ENCODE measurements at places on chromosomes 1 and 21.

- ATAC-seq = no peak
Observed at GRCh38 chr1:101217148-101217547, 19.7 kb upstream of the S1PR1 start.

- ATAC-seq = no peak
Observed at GRCh38 chr21:41596241-41596925, 88.4 kb upstream of the TMPRSS2 start.

DNA sequence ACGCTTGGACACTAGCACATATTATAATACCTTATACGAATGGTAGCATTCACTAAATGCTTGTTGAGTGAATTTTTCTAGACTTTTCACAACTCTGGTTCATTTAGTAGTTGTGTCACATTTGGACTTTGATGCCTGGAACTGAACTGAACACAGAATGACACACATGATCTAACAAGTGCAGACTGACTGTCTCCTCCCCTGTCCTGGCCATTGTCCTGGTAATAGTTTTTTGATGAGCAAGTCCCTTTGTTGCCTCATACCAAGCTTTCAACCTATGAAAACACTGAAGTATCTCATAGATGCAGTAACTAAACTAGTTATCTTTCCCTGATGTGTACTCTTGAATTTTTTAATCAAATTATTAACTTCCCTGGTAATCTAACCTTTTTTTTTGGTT, 66.4 kb downstream of the LRRC8D start:
- no peak for ATAC-seq

GRCh38 chr1:31805318-31805717, 10.5 kb downstream of the SPOCD1 start:
- no peak for ATAC-seq

DNA sequence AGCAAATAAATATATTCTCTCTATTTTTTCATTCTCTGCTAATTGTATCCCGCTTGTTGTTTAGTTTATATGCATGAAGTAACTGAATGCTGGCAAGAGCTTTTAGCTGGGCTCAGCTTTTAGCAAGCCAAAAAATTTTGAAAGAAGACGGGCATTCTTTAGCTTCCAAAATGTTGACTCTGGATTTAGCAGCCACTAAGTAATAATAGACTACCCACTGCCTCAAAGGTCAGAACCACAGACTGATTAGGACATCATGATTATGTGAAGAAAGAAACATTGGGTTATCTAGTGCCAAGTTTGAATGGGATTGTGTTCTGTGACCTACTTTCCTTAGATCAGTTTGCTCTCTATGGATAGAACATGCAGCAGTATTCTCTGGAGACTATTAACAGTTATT, 80.3 kb upstream of the DPH5 start:
- ATAC-seq = no peak

DNA sequence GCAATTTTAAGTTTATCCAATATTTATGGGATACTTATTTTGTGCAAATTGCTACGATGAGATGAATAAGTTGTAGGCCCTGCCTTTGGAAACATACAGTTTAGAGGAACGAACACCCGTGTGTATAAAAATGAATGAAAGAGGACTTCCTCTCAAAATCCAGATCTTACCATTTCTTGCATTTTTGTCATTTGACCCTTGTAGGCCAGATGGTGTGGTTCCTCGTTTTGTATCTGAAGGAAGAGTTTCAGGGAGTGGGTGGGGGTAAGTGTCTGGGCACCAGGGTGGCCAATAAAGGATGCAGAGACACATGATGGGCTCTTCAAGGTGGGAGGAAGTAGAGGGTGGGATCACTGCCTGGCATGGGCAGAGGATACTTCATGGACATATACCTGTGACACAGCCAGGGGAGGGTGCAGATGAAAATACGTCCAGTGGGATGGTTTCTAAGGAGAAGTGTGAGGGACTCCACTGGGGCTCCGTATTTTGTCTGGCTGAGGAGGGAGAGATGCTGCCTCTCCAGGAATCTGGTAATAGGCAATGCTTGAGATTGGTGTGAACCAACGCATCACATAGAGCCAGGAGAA, 14.4 kb downstream of the MAPKAPK2 start:
- ATAC-seq = no peak

DNA sequence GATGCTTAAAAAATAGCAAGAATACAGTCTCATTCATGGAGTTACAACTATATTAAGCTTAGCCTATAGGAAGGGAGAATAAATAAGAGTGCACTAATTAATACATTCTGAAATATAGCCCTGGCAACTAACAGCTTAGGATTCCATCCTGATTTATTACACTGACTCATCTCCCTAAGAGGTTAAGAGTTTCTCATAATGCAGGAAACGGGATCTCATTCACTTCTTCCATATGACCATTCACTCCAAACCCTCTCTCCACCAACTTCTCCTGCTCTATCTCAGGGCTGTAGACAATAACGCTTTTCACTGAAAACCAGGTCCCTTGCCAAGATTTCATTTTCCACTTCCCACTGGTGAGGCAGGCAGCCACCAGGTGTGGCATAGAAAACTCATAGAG, 168.5 kb upstream of the PLD5 start:
- no peak for ATAC-seq

DNA sequence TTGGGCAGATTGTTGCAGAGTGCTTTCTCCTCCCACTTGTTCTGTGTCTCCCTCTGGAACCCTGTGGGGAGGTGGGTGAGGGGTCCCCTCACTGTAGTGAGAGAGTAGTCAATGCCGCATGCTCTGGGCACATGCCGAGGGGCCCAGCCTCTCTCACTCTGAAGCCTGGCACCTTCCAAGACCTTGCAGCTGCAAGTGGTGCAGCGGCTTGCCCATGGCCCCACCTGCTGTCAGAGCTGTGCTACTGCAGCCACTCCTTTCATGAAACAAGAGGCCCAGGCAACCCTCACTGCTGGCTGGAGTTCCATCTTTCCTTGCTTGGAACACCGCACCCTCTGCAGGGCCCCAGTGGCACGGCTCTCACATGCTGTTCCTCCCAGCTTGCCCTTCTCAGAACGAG, 58.4 kb upstream of the COL6A1 start:
- peak; percentile 44 for ATAC-seq

- peak; percentile 25 for ATAC-seq
Observed at GRCh38 chr1:10910681-10911489, 101.6 kb upstream of the TARDBP start.

DNA sequence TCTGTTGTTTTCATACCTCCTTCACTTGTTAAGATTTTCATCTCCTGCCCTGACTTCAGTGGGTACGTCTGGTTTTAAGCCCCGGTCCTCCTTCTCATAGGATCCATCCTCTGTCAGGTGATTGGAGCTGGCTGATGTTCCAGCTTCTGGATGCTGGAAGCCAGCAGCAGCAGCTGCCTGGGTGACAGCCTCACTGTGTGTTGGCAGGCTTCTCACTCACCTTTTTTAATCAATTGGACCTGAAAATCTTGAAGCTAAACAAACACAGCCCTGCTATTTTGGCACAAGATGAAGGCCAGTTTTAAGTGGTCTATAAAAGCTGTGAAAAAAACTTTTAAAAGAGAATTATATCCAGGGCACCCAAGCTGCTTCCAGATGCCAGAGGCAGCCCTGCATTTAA, 181.0 kb downstream of the DISC1 start:
- ATAC-seq = no peak

Measured in SK-N-SH treated with all-trans-retinoic acid at 6 μM for 48 hours (cell line).